ENCODE measurements at places on chromosomes 2 and 18.

DNA sequence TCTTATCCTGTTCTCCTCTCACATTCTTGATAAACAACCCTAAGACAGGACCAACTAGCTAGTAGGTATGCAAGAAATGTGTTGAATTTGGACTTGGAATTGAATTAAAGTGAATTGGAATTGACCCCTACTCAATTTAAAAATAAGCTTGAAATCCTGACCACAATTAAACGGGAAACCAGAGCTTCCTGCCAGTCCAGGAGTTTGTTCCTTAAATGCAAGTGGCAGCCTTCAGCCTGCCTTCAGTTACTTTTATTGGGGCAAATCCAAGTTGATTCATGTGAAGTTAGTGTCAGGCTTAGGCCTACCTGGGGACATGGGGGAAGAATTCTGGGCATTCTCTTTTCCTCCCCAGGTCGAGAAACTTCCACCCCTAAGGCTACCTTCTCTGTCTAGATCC is 457.6 kb downstream of the BCL11A start:
- DNase-seq, result no peak

DNA sequence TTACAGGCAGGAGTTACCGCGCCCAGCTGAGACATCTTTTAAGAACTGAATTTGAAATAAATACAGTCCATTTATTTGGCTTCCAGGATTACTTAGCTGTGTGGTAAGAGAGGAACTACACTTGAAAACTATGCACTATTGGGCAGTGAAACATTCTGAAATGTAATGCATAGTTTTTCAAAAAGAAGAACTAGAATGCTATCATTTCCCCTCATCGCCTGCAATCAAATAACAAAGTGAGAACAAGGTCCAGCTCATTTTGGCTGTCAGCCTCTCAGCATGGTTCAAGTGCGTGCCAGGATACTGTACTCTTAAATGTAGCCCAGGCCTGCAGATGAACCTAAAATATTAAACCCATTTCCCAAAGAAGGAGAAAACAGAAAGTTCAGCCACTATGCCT is 76.6 kb upstream of the ARL5A start:
- no peak for DNase-seq

DNA sequence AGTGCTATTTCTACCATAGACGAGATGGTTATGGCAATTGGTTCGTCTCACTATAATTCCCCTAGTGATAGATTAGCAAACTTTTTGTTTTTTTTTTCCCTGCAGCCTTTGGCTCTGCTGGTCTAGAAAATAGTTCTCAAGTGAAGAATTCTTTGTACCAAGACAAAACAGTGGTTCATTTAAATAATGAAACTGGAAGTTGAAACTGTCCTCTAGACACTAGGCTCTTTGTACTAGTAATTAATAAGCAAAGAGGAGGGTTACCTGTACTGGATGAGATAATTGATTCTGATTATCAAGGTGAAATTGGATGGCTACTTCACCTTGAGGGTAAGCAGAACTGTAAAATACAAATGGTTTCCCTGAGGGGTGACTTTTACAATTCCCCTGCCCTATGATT is 156.9 kb upstream of the DCC start:
- no peak for DNase-seq

DNA sequence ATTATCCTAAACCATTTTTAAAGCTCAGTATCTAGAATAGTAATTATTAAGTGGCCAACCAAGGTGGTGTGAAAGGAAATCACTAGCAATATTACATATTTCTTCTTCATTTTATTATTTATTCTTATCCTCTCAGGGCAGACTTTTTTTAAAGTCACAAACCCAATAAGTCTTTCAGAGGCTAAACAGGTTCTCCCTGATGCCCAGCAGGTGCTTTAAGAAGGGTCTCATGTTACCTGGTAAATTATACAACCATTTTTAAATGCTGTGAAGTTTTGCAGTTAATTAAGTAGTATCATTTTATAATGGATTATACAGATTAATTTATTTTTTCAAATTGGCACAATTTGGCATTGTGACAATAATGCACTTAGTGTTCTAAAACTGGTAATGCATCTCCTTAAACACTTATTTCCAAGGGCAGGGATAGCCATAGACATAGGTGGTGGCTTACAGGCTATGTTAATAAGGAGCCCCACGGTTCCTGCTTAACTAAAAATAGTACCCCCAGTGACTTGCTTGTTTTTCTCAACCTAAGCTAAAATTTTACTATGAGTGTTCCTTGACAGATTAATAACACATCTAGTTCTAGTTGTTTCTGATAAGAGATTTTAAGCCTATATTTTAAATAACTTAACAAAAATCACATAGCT is 67.0 kb downstream of the PMS1 start:
- no peak for DNase-seq

Data from NCI-H1436 treated with DMSO at 0.1 percent for 48 hours (cell line).